ENCODE measurements at places on chromosomes 12 and 14. TPM values are rescaled to one million over a fixed set of nuclear protein-coding genes. Genes with fewer than 3 reads are reported as not detected.

Gene PTPRQ
- 0.95 TPM for total RNA-seq

Gene KRT77
- not detected for total RNA-seq

Gene MYBPC1
- total RNA-seq = not detected

Gene SDR9C7
- not detected for total RNA-seq

Gene ZDHHC22
- not detected for total RNA-seq

Gene RNASE1
- 773 TPM for total RNA-seq

Gene WSCD2
- total RNA-seq = 1.8 TPM

DNA sequence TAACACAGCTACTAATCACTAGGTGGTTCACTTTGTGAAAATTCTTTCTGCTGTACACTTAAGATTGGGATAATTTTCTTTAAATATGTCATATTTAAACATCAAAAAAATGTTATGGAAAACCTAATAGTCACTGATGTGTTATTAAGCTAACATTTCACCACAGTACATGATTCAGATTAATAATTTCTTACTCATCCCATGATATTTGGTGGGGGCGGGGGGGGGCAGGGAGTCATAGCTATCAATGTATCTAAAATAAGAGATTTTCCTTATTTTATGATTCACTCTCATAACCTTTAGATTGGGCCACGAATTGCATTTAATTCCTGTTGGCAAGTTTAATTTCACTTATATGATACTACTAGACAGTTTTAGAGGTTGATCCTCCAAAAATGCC lies 88.8 kb downstream of the KCNH5 start:
- no peaks in the 10 kb centered on the region for H3K4me1 ChIP-seq
- no peaks in the 10 kb centered on the region for H3K27me3 ChIP-seq
- H3K36me3 ChIP-seq = no peaks in the 10 kb centered on the region
- no peak overlapping the region for H3K27ac ChIP-seq
- no peak for DNase-seq
- no peak overlapping the region for H3K4me3 ChIP-seq

DNA sequence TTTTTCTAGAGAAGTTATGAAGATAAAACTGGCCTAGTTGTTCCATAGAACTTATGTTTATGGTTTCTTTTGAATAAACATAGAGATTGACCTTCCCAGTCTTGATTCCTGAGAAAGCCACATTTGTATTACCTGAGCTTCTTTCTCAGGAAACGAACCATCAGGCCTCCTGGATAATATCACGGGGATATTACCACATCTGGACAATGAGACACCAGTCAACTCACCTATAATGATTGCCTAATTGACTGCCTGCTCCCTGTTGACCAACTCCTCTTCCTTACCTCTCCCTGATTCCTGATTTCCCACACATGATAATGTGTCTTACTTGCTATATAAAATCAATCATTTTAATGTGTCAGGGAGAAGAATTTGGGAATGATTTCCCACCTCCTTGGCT lies 822.7 kb downstream of the LRFN5 start:
- H3K4me3 ChIP-seq = no peak overlapping the region
- no peak for DNase-seq
- H3K4me1 ChIP-seq = no peaks in the 10 kb centered on the region
- no peaks in the 10 kb centered on the region for H3K27me3 ChIP-seq
- no peaks in the 10 kb centered on the region for H3K36me3 ChIP-seq
- H3K27ac ChIP-seq = no peak overlapping the region

DNA sequence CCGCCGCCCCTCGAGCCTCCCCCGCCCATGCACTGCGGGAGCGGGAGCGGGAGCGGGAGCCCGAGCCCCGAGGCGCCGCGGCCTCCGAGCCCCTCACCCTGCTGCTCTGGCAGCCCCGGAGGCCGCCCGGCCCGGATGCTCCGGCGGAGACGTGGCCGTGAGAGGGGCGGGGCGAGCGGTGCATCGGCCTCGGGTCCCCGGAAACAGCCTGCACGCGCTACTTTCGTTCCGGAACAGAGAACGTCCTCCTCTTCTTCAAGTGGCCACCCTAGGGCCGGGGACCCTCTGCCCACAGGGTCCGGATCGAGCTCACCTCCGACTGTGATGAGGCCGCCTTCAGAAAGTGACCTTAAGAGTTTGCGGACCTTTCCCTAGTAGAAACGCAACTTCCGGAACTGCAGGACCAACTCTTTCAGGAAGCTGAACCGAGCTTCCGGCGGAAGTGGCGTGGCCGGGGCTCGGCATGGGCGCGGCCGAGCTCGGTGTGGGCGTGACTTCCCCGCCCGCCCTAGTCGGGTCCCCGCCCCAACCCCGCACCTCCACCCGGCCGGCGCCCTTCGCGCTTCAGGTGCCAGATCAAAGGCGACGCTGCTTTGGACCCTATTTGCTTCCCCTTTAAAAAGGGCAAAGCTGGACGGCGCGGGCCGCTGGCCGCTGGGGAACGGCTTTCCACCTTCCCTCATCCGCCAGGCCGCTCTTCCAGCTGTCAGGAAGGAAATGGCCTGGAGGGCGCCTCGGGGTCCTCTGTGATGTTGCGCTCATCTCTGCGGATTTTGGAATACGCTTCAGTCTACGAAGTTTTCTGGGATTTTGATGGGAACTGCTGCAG lies at the start of gene GOLGA3:
GOLGA3 (minus strand) TSS at position 164 of the 829 bp plus-strand sequence. CDS start 6,741 bp downstream, outside the sequence.
- H3K4me1 ChIP-seq = no peaks in the 10 kb centered on the region
- peaks cover 27% of the 10 kb centered on the region for H3K36me3 ChIP-seq
- H3K4me3 ChIP-seq = peak within 1 kb of the TSS; percentile 97
- H3K27me3 ChIP-seq = no peaks in the 10 kb centered on the region
- peak within 1 kb of the TSS; percentile 100 for H3K27ac ChIP-seq

GRCh38 chr12:51846271-51846691 lies 2.2 kb downstream of the FIGNL2 start:
- H3K36me3 ChIP-seq = no peaks in the 10 kb centered on the region
- peaks cover 22% of the 10 kb centered on the region for H3K4me1 ChIP-seq
- DNase-seq = no peak
- peaks cover 4% of the 10 kb centered on the region for H3K27me3 ChIP-seq
- no peak overlapping the region for H3K4me3 ChIP-seq
- peak overlapping the region; percentile 59 for H3K27ac ChIP-seq

GRCh38 chr12:22978962-22979361 lies 354.0 kb downstream of the ETNK1 start:
- no peaks in the 10 kb centered on the region for H3K4me1 ChIP-seq
- DNase-seq = no peak

- H3K4me3 ChIP-seq = no peak overlapping the region
- no peak for DNase-seq
- no peaks in the 10 kb centered on the region for H3K4me1 ChIP-seq
- H3K27ac ChIP-seq = no peak overlapping the region
- H3K27me3 ChIP-seq = no peaks in the 10 kb centered on the region
Measured at GRCh38 chr12:99281277-99281676, 366.3 kb upstream of the GARIN6 start.

DNA sequence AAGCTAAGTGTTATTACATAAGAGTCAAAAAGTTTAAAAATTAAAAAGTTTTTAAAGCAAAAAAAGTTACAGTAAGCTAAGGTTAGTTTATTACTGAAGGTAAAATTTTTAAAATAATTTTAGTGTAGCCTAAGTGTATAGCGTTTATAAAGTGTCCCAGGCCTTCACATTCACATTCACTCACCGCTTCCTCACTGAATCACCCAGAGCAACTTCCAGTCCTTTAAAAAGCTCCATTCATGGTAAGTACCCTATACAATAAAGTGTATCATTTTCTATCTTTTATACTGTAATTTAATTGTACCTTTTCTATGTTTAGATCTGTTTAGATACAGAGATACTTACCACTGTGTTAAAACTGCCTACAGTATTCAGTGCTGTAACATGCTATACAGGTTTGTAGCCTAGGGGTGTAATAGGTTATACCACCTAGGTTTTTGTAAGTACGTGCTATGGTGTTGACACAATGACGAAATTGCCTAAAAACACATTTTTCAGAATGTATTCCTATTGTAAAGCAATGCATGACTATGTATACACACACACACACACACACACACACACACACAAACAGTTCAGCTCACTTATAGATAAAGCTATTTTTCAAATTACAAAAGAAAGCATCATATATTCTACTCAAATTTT lies 3.7 kb downstream of the CLEC14A start:
- H3K4me1 ChIP-seq = no peaks in the 10 kb centered on the region
- DNase-seq = peak; percentile 12
- no peaks in the 10 kb centered on the region for H3K36me3 ChIP-seq
- H3K27ac ChIP-seq = no peak overlapping the region
- H3K27me3 ChIP-seq = peaks cover 13% of the 10 kb centered on the region

- H3K4me3 ChIP-seq = no peak overlapping the region
- H3K36me3 ChIP-seq = peaks cover 15% of the 10 kb centered on the region
- peak; percentile 76 for DNase-seq
- no peak overlapping the region for H3K27ac ChIP-seq
- H3K27me3 ChIP-seq = no peaks in the 10 kb centered on the region
Measured at GRCh38 chr12:96258104-96258961, 64.2 kb downstream of the ELK3 start.

- no peak for DNase-seq
Measured at GRCh38 chr12:105171691-105172436, 64.1 kb downstream of the APPL2 start.

DNA sequence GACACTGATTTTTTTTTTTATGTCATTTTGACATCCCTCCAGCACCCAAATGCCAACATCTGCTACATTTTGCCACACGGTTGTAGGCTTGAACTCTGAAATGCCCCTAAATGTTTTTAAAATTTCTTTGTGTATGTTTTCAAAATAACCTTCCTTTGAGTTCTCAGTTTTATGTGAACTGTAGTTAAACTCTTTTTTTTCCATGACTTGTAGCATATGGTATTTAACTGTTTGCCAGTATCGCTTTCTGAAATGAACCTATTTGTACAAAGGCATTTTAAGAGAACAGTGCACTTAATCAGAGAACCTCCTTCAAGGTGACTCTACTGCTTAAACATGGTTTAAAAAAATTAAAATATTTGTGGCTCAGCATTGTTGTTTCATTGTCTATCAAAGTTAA lies 61.5 kb downstream of the PDE3A start:
- DNase-seq = no peak
- peak overlapping the region; percentile 21 for H3K27ac ChIP-seq
- H3K27me3 ChIP-seq = no peaks in the 10 kb centered on the region

GRCh38 chr14:32085845-32086383 lies 8.8 kb downstream of the ARHGAP5 start:
- no peak for DNase-seq
- no peak overlapping the region for H3K27ac ChIP-seq
- peaks cover 4% of the 10 kb centered on the region for H3K4me1 ChIP-seq
- H3K36me3 ChIP-seq = peaks cover 2% of the 10 kb centered on the region
- H3K4me3 ChIP-seq = no peak overlapping the region

GRCh38 chr12:1949771-1950470 lies 31.5 kb upstream of the CACNA2D4 start:
- H3K27ac ChIP-seq = no peak overlapping the region
- no peaks in the 10 kb centered on the region for H3K27me3 ChIP-seq
- no peak overlapping the region for H3K4me3 ChIP-seq
- DNase-seq = no peak

DNA sequence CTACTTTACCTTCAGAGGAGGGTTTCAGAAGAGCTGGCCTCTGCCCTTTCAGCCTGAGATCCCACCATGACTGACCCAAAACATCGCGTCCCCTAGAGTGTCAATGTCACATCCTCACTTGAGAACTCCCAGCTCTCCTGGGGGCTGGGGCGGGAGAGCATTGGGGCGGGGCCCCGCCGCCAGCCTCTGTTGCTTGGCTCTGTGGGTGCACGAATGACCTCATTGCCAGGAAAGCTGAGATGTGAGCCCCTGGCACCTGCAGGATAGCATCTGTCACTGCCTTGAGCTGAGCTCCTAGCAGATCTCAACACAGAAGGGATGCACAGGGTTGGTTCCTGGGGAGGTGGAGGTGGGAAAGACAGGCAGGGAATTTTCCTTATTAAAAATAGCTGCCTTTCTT lies 20.6 kb upstream of the MYL2 start:
- no peaks in the 10 kb centered on the region for H3K36me3 ChIP-seq
- peaks cover 7% of the 10 kb centered on the region for H3K27me3 ChIP-seq
- H3K27ac ChIP-seq = no peak overlapping the region
- DNase-seq = no peak
- peaks cover 2% of the 10 kb centered on the region for H3K4me1 ChIP-seq

DNA sequence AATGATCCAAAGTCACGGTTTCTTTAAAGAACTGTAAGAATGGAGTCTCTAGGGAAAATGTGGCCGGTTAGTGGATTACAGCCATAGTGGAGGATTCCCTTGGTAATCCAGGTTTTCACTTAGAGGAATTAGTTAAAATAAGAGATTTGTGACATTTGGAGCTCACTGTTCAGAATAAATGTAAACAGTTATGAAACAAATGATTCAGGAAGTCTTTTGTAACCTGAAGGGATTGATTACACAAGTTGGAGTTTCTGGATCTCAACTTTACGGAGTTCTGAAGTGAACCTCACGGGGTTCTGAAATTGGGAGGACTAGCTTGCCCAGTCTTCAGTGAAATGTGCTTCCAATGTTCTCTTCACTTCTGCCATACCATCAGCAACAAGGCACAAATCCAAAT lies 234.4 kb upstream of the FKBP4 start:
- no peaks in the 10 kb centered on the region for H3K27me3 ChIP-seq
- H3K36me3 ChIP-seq = no peaks in the 10 kb centered on the region
- no peaks in the 10 kb centered on the region for H3K4me1 ChIP-seq
- H3K4me3 ChIP-seq = no peak overlapping the region
- DNase-seq = no peak

- no peaks in the 10 kb centered on the region for H3K4me1 ChIP-seq
- H3K36me3 ChIP-seq = no peaks in the 10 kb centered on the region
- peaks cover 9% of the 10 kb centered on the region for H3K27me3 ChIP-seq
- no peak overlapping the region for H3K27ac ChIP-seq
- peak; percentile 30 for DNase-seq
- no peak overlapping the region for H3K4me3 ChIP-seq
Measured at GRCh38 chr12:52380271-52380694, 5.2 kb downstream of the KRT84 start.

- no peaks in the 10 kb centered on the region for H3K27me3 ChIP-seq
- no peaks in the 10 kb centered on the region for H3K36me3 ChIP-seq
- H3K4me1 ChIP-seq = no peaks in the 10 kb centered on the region
- DNase-seq = peak; percentile 6
Measured at GRCh38 chr14:50920482-50921230, 23.6 kb downstream of the PYGL start.

DNA sequence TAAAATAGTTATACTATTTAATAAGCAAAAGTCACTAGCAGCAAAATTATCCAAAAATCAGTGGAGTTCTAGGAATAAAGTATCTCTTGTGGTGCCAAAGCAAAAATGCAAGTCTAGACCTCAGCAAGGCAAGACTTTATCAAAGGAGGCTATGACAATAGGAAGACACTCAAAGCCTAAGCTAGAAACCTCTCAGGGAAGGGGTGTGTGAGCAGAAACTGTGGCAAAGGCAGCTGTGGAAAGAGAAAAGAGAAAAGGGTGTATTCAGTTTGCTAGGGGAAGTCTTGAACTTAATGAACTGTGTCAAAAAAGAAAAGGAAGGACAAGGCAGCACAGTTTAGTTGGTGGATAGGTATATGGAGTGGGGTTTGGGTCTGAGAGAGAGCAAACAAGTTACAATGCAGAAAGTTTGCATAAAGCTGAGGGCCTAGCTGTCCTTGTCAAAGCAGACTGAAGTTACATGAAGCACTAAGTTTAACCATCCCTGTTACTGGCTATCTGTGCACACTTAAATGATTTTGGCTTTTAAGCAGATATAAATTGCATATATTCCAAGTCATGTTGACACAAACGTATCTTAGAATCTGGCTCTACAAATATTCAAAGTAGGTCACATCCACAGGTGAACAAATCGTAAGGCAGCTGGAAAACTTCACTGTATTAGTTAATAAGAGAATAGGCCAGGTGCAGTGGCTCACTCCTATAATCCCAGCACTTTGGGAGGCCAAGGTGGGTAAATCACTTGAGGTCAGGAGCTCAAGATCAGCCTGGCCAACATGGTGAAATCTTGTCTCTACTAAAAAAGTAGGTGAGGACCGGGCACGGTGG lies 31.0 kb upstream of the AMN1 start:
- no peaks in the 10 kb centered on the region for H3K27me3 ChIP-seq
- H3K36me3 ChIP-seq = no peaks in the 10 kb centered on the region
- no peak for DNase-seq
- no peaks in the 10 kb centered on the region for H3K4me1 ChIP-seq
- no peak overlapping the region for H3K27ac ChIP-seq
